ENCODE measurements at places on chromosomes 2 and 18. TPM values are rescaled to one million over a fixed set of nuclear protein-coding genes. Genes with fewer than 3 reads are reported as not detected.
A peak's percentile ranks its signal among the peaks of the same experiment; 100 is the strongest.

DNA sequence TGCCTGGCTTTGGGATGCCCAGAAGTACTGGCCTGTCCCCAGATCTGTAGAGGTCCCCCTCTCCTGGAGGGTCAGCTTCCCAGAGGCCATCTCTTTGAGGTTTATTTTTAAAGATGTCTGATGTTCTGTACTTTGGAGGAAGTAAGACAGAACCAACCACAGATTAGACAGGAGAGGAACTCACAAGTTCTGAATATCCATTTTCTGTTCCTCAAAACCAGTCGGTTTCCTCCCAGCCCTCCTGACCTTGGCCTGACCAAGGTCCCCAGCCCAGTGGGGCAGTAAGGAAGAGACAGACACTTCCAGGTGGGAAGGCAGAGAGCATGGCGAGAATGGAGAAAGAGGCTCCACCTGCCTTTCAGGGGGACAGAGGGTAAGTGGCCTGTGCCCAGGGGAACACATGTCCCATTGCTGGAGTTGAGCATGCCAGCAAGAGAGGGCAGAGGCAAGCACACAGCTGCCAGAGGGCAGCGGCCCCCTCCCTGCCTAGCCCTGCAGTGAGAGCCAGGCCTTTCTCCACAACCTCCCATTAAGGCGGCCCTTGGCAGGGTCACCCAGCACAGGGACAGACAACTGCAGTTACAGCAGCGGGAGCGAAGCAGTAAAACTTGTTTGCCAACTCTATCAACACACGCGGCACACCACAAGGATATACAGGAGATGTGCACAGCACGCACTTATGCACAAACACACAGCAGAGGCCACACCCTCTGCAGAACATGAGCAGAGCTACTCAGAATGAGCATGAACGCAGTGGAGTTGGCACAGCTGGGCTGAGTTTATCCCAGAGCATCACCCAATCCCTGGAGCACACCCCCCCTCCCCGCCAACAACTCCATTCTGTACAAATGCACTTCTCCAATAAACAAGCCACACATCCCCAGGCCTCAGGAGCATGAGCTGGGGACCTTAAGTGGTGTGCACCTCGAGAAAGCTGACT is 18.5 kb upstream of the SEMA4C start:
- DNase-seq, result no peak

- DNase-seq, result no peak
These were observed 22.5 kb upstream of the TRAPPC8 start for GRCh38 chr18:31965316-31965970.

DNA sequence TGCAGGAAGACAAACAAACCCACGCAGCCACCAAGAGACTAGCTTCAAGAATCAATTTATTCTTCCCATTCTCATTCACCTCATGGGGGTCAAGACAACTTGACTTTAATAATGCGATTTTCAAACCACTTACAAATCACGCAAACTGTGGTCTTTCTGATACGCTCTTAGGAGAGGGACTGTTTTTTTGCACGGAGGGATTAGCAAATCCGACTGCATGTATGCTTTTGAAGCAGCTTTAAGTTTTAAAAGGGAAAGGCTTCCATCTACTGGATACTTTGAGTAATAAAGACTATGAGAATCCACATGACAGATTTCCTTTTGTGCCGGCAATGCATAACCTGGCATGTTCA is 322.9 kb upstream of the KCNJ3 start:
- DNase-seq, result no peak

GRCh38 chr2:159130302-159130701 is 156.2 kb downstream of the WDSUB1 start:
- DNase-seq, result no peak

GRCh38 chr2:176575237-176575744 is 306.0 kb downstream of the MTX2 start:
- DNase-seq, result no peak

DNA sequence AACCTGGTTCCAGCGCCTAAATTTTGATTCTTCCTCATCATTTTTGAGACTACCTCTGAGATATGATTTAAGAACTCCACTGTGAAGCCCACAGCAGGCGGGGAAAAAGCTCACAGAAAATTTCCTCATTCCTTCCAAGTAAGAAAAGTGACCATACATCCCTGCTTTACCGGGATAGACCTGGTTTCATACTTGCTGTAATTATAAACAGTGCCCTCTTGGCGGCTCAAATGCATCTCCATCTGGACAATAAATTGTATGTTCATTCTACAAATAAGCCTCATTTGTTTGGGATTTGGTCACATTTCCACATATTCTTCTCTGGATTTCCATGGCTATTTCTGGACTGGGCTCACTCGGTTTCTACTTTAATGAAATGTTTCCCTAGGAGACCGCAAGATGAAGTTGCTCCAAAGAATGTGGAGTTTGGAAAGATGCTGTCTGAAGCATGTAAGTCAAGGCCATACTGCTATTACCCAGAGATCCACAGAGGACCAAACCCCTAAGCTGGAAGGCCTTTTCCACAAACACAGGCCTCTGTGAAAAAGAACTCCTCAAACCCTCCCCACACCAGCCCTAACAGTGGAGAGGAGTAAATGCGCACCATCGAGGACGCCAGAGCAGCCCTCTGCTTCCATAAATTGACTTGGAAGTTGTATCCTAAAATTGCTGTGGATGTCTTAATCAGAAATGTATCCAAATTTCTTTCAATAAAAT is 13.9 kb downstream of the STAT1 start:
- DNase-seq, result no peak

- no peak for DNase-seq
These were observed 22.4 kb downstream of the RRM2 start for GRCh38 chr2:10144771-10145518.

DNA sequence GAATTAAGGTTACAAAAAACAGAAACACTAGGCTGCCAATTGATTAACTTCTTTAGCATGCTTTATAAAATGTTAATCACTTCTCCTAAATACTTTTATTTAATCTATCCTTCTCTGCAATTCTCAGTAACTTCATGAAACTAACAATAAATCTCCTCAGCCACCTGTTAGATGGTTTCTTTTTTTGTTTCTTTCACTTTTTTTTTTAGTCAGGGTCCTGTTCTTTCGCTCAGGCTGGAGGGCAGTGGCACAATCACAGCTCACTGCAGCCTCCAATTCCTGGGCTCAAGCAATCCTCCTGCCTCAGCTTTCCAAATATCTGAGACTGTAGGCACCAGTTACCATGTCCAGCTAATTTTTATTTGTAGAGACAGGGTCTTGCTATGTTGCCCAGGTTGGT is 213.4 kb upstream of the STK17B start:
- DNase-seq, result no peak

DNA sequence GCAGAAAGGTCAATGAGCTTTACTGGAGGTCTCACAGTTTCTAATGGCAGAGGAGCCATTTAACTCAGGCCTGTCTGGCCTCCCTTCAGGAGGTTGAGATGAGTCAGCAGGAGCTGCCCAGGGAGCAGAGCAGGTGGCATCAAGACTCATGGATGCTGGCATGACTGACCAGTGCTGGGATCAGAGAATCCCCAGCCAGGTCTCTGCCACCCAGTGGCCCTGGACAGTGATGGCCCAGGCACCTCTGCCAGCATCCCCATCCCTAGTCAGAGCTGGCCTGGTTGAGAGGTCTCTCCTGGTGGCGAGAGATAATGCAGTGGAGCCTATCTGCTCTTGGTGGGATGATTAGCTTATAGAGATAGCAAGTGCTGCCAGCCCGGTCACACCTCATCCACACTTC is 43.1 kb downstream of the GYPC start:
- DNase-seq, result no peak

DNA sequence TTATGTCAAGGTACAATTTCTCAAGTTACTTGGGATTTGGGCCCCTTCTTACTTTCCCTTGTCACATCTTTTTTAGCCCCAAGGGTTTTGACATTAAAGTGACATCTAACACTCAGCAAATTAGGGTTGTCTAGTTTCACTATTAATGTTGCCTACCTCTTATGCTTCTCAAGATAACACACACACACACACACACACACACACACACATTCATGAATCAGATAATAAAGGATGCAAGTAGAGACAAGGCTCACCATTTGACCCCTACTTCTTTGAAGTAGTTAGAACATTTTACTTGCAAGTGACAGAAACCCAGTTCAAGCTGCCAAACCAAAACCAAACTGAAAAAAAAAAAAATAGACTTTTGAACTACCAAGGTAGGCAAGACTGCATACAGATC is 138.8 kb downstream of the TRIB2 start:
- DNase-seq, result no peak

GRCh38 chr2:1593371-1594122 is 150.8 kb downstream of the PXDN start:
- no peak for DNase-seq

DNA sequence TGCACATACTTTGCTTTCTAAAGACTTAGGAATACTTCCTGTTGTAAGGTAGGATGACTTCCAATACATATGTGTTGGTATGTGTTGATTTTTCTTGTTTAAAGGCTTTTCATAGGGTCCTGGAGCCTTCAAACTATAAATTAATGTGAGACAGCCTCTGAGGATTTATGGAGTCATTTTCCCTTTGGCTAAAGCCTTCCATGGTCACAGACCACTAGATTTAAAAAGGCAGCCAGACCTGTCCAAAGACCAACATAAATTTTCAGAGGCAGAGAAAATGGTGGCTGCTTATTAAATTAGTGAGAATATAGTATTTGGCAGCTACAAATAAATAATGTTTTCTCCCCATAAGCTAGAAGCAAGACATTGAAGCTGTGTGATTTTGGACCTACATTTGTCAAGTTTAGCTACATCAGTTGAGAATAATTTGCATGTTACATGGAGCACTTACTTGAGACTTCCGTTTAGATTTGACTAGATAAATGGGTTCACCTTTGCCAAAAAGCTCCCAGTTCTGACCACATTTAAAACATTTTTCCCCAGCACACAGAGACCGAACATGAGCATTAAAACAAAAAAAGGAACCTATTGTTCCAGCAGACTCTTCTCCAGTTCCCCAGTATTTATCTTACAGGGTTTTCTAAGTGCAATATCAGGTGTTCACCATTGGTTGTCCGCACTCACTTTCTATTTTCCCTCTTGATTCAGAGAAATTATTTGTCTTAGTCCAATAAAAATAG is 402.9 kb downstream of the PARD3B start:
- peak; percentile 78 for DNase-seq

- no peak for DNase-seq
These were observed 316.1 kb upstream of the FANCL start for GRCh38 chr2:58557176-58557575.

DNA sequence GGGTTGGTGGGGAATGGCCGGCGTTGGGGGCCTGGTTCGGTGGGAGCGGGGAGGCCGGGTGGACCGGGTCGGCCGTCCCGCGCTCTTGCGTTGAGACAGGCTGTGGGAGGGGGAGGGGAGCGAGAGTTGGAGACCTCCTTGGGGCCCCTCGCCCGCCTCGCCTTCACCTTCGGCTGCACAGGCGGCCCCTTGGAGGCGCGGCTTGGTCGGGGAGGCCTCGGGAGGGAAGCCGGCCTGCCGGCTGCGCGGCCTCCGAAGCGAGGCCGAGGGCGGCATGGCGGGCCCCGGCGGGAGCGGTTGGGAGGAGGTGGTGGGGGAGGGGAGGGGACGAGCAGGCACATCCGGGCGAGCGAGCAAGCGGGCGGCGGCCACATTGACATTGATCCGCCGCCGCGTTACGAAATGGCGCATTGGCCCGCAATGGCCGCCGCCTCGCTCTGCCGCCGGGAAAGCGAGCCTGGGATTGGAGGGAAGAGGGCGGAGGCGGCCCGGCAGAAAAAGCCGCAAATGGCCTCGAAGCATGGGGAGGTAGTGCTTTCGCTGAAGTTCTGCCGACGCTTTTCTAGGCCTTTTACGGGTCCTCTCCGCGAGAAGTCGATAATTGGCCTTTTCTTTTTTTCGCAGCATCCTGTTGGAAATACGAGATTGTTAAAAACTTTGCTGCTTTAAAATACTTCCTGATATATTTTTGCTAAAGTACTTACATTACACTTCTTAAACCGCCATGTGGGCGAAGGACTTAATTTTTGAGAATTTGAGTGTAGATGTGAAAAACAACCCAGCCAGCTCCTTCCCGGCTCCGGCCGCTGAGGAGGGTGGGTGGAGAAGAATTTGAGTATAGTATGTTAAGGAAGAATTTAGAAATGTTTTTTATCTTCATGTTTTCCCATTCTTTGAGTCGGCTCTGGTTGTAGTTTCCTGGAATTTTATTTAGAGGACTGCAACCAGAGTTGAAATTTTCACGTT is 580 bp downstream of the HNRNPA3 start:
- peak; percentile 96 for DNase-seq

DNA sequence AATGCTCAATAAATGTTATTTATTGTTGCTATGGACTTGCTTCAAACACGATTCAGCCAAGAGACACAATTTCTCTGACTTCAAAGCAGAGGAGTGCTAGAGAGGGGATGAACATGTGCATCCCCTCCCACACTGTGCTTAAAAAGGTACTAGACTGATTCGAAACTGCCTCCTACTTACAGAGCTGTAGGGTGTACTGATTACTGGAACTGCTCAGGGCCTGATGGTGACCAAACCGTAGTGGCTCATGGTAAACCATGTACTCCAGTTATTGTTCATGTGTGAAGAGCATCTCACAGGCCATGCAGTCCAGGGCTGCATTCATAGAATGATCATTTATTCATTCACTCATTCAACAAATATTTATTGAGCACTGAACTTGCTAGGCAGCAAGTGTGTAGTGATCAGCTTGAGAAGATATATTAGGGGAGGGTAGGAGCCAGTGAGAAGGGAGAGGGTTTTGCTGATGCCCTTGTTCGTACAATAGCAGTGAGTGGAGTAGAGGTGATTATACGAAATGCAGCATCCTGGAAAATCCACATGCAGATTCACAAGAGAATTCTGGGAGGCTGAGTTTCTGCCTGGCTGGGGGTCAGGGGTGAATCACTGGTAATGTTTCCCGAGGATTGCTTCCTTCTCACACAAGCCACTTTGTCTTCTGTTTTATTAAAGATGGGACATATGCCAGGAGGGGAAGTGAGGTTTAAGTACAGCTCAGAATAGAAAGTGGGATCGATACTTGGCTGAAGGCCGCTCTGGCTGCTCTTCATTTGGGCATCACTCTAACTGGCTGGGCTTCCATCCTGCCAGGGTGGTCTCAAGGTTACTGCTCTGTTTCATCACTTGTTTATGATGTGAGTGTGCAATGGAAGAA is 245.4 kb downstream of the RAD51AP2 start:
- DNase-seq, result no peak

DNA sequence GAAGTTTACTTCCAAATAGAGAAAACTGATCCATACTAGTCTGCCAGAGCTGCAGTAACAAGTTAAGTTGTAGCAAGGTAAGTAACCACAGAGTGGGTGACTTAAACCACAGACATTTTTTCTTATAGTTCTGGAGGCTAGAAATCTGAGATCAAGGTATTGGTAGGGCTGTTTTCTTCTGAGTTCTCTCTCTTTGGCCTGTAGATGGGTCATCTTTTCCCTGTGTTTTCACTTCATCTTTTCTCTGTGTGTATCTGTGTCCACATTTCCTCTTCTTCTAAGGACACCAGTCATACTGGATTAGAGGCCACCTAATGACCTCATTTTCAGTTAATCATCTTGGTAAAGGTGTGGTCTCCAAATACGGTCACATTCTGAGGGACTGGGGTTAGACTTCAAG is 142.9 kb upstream of the MEX3C start:
- no peak for DNase-seq

PRSS56 gene
- not detected for total RNA-seq

TRPM8 gene
- not detected for total RNA-seq

DNAH6 gene
- total RNA-seq, result 0.23 TPM

DPP4 gene
- 65.4 TPM for total RNA-seq
